ENCODE measurements at places on chromosomes 6 and 20. TPM values are rescaled to one million over a fixed set of nuclear protein-coding genes. Genes with fewer than 3 reads are reported as not detected.

DNA sequence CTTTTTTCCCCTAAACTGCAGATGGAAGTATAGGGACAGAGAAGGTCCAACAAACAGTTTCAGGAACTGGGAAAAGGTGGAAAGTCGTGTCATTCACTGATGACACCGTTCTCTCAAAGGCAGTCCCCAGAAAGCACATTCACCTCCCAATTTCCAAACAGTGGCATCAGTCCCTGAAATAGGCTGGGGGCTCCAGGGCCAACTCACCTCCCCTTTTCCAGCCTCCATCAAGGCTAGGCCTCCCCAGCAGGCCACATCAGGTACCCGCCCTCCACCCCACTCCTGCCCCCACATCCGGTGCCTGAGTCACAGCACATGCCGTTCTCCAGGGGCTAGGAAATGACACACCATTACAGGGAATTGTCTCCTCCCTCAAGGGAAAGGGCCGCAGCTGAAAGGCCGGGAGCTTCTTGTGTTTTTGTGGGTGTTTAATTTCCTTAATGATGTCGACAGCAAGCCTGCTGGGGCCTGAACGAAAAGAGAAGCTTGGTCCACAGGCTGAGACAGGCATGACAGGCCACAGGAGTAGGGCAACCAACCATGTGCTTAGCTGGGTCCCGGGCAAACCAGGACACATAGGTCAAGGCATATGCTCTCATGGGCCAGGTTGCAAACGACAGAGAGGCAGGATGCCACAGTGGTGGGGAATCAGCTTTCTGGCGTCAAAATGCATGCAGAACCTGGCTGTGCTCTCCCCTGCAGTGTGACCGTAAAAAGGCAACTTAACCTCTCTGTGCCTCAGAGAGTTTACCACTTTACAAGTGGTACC lies 39.2 kb downstream of the ZMYND8 start:
- H3K4me1 ChIP-seq: peaks cover 51% of the 10 kb centered on the region
- peak overlapping the region; percentile 72 for H3K4me3 ChIP-seq
- peak; percentile 52 for DNase-seq
- peaks cover 11% of the 10 kb centered on the region for H3K36me3 ChIP-seq
- H3K27me3 ChIP-seq: no peaks in the 10 kb centered on the region
- peak overlapping the region; percentile 61 for H3K27ac ChIP-seq

- H3K27me3 ChIP-seq: peaks cover 12% of the 10 kb centered on the region
- H3K27ac ChIP-seq: no peak overlapping the region
- no peaks in the 10 kb centered on the region for H3K4me1 ChIP-seq
- H3K36me3 ChIP-seq: no peaks in the 10 kb centered on the region
- DNase-seq: no peak
- no peak overlapping the region for H3K4me3 ChIP-seq
Observed at GRCh38 chr6:69994251-69994650, 127.9 kb downstream of the COL19A1 start.

DNA sequence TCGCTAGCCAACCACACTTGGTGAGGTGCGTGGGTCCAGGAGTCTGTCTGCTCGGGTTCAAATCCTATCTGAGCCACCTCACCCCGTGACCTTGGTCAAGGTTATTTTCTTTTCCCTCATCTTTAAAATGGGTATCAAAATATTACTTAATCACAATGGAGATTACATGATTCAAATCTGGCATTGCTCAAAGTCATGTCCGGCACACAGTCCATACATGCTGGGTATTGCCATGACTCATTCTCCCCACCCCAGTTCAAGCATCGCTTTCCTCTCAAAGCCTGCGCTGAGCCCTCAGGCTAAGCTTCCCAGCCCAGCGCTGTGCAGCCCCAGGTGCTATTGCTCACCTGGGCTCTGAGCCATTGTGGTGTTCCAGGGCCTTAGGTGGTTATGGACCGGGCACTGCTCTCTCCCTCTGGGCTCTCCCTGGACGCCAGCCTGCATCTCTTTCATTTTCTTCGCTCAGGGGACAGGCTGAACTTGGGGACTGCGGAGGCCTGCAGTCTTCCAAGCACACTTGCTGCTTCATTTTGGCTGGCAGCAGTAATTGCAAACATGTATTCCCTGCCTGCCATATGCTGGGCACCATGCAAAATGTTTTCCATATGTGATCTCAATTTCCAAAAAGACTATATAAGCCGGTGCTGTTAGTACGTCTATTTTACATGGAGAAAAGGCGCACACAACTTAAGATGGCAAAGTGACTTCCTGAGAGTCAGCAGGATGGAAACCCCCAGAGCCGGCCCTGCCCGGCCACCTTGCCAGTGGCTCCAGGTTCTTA lies 27.3 kb downstream of the WRNIP1 start:
- peaks cover 5% of the 10 kb centered on the region for H3K36me3 ChIP-seq
- peak overlapping the region; percentile 68 for H3K27ac ChIP-seq
- H3K4me1 ChIP-seq: peaks cover 30% of the 10 kb centered on the region
- H3K27me3 ChIP-seq: no peaks in the 10 kb centered on the region

The SIRPG gene
- total RNA-seq: 98.7 TPM

The PDE10A gene
- not detected for total RNA-seq

The HDGFL1 gene
- total RNA-seq: not detected

- peaks cover 4% of the 10 kb centered on the region for H3K27me3 ChIP-seq
- H3K4me1 ChIP-seq: peaks cover 9% of the 10 kb centered on the region
- no peak for DNase-seq
Observed at GRCh38 chr6:89910902-89911240, 16.6 kb downstream of the GJA10 start.

The PLAGL1 gene
- 10.9 TPM for total RNA-seq

DNA sequence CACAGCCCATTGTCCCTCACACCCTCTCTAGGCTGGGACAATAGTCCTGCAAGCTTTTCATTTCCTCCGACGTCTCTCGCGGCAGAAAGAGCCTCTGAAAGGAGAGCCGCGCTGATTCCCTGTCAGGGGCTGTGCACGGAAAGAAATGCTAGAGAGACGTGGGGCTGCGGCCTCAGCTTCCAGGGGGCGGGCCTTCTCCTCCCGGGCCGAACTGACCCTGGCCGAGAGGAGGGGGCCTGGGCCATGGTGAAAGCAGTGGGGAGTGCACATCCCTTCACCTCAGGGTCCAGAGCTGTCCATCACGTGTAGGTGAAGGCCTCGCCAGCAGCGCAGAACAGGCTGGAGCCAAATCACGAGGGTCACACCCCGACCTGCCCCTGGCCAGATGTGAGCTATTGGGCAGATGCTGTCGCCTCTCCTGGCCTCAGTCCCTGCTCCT lies 220.4 kb downstream of the TAF4 start:
- H3K36me3 ChIP-seq: no peaks in the 10 kb centered on the region
- no peak overlapping the region for H3K27ac ChIP-seq
- no peak for DNase-seq
- H3K4me1 ChIP-seq: no peaks in the 10 kb centered on the region
- no peak overlapping the region for H3K4me3 ChIP-seq
- H3K27me3 ChIP-seq: peaks cover 2% of the 10 kb centered on the region

The COX4I2 gene
- total RNA-seq: not detected

- no peak for DNase-seq
- H3K4me3 ChIP-seq: no peak overlapping the region
- H3K27ac ChIP-seq: peak overlapping the region; percentile 12
- peaks cover 13% of the 10 kb centered on the region for H3K4me1 ChIP-seq
- no peaks in the 10 kb centered on the region for H3K27me3 ChIP-seq
Observed at GRCh38 chr6:43621078-43621835, 7.8 kb downstream of the GTPBP2 start.

DNA sequence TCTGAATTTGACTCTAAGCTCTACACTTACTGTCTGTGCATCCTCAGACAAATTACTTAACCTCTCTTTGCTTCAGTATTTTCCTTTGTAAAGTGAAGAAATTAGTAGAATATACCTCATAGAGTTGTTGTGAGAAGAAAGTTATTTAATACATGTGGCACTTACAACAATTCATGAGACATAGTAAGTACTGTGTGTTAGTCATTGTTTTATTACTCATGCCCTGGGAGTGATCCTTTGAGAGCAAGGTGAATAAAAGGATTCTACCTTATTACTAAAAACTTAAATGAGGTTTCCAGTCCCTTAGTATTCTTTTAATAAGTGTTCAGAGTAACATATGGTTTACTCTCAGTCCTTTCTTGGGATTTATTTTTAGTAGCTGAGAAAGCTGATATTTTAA lies 233.6 kb upstream of the MAP3K7 start:
- H3K4me3 ChIP-seq: no peak overlapping the region
- H3K27ac ChIP-seq: no peak overlapping the region
- DNase-seq: no peak
- peaks cover 7% of the 10 kb centered on the region for H3K27me3 ChIP-seq
- H3K4me1 ChIP-seq: no peaks in the 10 kb centered on the region

DNA sequence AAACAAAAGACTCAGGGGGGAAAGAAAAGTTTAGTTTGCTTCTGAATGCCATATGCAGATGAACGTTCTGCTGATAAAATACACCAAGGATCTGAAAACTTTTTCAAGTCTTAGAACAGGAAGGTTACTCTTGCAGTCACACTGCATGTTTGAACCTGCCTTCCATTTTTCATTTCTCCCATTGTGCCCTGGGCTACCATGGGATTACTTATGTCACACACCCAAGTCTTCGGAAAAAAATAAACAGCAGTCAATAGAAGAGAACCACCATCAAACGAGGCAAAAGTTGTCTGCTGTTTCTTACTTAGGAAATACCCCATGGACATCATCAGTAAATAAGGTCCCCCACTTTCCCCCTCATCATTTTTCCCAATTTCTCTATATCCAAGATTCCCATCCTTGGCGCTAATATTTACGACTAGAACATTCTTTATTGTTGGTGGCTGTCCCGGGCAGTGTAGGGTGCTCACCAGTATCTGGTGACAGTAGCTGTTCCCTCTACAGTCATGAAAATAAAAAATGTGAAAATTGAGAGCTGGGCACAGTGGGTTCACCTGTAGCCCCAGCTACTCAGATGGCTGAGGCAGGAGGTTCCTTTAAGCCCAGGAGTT lies 202.5 kb downstream of the BCAS1 start:
- peaks cover 59% of the 10 kb centered on the region for H3K4me1 ChIP-seq
- peak overlapping the region; percentile 92 for H3K27ac ChIP-seq
- H3K4me3 ChIP-seq: peak overlapping the region; percentile 65
- no peaks in the 10 kb centered on the region for H3K27me3 ChIP-seq
- H3K36me3 ChIP-seq: no peaks in the 10 kb centered on the region
- no peak for DNase-seq

GRCh38 chr6:29516108-29516507 lies 28.4 kb upstream of the MAS1L start:
- peaks cover 12% of the 10 kb centered on the region for H3K4me1 ChIP-seq
- DNase-seq: no peak
- H3K27me3 ChIP-seq: peaks cover 6% of the 10 kb centered on the region
- H3K27ac ChIP-seq: no peak overlapping the region
- H3K36me3 ChIP-seq: no peaks in the 10 kb centered on the region

The DBNDD2 gene
- total RNA-seq: 21.1 TPM

The PNLDC1 gene
- 0.42 TPM for total RNA-seq

- H3K27me3 ChIP-seq: no peaks in the 10 kb centered on the region
- no peak overlapping the region for H3K4me3 ChIP-seq
- no peaks in the 10 kb centered on the region for H3K4me1 ChIP-seq
Observed at GRCh38 chr6:79384845-79385244, 150.4 kb upstream of the HMGN3 start.

GRCh38 chr6:143843677-143843999 lies 500 bp downstream of the LTV1 start:
- peaks cover 21% of the 10 kb centered on the region for H3K36me3 ChIP-seq
- H3K4me3 ChIP-seq: peak overlapping the region; percentile 98
- no peaks in the 10 kb centered on the region for H3K27me3 ChIP-seq

DNA sequence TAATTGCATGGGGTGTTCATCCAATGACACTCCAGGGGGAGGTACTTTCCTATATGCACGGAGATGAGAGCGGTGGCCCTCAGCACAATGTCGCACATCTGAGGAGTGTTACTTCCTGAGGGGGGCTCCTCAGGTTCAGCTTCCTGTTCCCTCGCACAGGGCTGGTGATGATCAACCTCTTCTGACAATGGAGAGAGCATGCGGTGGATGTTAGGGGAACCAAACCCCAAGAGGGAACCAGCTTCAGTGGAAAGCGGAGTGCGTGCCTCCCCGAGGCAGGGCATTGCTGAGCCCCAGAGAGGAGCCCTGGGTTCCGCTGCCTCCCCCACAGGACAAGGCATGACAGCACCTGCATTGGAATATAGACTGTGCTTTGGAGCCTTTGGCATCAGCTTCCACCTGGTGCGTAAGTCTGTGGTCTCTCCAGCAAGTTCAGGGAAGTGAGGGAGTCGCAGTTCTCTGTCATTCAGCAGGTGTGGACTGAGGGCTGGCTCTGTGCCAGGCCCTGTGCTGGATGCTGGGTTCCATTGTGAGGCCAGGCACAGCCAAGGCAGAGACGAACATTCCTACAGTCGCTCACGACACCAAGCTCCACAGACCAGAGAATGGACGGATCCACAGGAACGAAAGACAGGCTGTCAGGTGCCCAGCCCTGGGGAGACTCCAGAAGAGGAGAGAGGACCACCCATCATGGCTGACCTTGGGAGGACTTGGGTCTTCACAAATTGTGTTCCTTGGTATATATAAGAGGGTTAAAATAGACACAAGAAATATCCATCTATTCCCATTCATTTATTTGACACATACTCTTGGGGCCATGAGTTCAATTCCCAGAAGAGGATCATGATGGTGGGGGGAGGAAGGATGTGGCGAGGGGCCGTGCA lies 3.9 kb upstream of the ZNF831 start:
- peak; percentile 68 for DNase-seq
- H3K27ac ChIP-seq: peak overlapping the region; percentile 95
- H3K27me3 ChIP-seq: peaks cover under 1% of the 10 kb centered on the region
- peaks cover 41% of the 10 kb centered on the region for H3K4me1 ChIP-seq
- peak overlapping the region; percentile 85 for H3K4me3 ChIP-seq

DNA sequence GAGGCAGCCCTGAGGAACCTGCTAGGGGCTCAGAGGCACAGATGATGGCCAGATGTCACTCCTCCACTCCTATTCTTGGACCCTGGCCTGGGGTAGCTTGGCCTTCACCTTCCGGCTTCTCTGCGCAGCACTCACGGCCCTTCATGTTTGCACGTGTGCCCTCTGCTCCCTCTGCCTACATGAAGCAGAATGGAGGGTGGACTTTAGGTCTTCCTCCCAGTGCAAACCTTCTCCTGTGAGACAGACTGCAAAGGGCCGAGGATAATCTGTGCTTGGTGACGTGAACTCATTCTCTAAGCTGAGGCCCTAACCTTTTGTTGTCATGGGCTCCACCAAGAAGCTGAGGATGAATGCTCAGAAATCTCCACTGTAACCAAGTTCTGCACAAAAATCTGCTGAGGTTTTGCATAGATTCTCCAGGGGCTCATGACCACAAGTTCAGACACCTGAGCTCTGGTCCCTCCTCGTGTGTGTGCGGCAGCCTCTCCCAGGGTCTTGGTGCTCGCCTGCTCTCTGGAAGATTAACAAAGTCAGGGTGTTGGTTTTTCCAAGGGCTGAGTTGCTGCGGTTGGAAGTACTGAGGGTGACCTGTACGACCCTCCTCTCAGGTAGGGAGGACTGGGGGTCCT lies 25.5 kb upstream of the FOXO3 start:
- no peak overlapping the region for H3K27ac ChIP-seq
- peaks cover 14% of the 10 kb centered on the region for H3K27me3 ChIP-seq
- no peak for DNase-seq
- peaks cover 2% of the 10 kb centered on the region for H3K36me3 ChIP-seq
- H3K4me1 ChIP-seq: no peaks in the 10 kb centered on the region

DNA sequence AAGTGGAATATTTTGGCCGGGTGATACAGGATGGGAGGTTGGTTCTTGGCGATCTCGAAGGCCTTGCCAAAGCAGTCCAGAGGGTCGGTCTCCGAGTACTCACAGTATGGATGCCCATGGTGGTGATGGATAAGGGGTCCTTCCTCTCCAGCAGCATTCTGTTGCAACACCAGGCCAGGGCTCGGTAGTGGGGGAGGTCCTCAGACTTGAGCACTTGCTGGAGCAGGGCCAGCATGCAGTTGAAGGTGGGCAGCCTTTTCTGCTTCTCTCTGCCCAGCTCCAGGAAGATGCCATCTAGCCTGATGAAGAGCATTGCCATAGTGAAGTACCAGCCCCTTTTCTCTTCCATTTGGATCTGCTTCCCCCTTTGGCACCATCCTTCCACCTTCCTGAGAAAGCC lies 99.4 kb upstream of the MCHR2 start:
- no peaks in the 10 kb centered on the region for H3K4me1 ChIP-seq
- H3K4me3 ChIP-seq: no peak overlapping the region
- no peak overlapping the region for H3K27ac ChIP-seq

All from activated naive CD8-positive, alpha-beta T cell treated with anti-CD3 and anti-CD28 coated beads, Interleukin-2, amount 10 ng/mL, durations not matched to agents 7 days and 5 days (primary cell).